ENCODE measurements at places on chromosomes 3 and 15.

- no peak for DNase-seq
Observed at GRCh38 chr3:73497646-73498406, 126.9 kb downstream of the PDZRN3 start.

DNA sequence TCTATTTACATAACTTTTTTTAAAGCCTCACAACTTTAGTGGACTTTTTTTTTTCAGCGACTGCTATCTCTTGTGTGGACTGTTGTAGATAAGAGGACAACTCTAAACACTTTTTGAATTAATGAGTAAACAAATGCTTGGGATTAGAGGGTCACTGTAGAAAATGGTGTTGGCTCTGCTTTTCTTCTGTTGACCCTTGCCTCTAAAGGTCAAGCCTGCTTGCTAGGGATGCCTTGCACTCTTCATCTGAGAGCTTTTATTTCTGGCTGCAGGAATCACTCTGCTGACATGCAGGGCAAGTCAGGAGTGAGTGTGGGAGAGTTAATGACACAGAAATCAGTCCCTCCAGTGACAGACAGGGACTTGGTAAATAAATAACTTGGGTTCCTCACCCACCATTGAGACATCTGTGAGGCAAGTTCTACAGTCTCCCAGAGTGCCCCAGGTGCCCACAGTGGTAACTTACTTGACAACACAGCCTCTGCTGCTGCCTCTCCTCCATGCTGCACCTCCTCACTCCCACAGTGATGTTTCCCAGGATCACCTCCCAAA, 390.1 kb downstream of the IL20RB start:
- DNase-seq = no peak

GRCh38 chr3:119085070-119085439, 50.4 kb upstream of the IGSF11 start:
- DNase-seq = no peak

- DNase-seq = no peak
Observed at GRCh38 chr3:72549761-72550581, 298.3 kb downstream of the SHQ1 start.

DNA sequence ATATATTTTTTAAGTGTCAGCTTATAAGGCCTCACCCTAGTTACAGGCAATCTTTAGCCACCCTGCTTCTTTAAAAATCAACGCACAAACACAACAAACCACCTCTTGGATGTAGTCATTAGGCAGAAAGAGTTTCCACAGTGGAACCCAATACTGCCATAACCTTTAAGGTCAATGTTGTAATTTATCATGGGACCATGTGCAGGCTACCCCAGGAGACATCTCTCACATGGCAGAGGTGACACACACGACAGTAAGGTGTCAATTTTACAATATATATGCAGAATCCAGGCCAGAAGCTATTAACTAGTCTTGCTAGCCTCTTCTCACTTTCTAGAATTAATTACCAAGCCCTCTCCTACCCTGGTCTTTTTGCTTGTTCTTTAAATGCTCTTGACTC, 336.5 kb downstream of the MAGI1 start:
- DNase-seq = no peak

GRCh38 chr3:134251731-134252391, 1.2 kb upstream of the RYK start:
- no peak for DNase-seq

- DNase-seq = no peak
Observed at GRCh38 chr3:99934975-99935797, 117.5 kb downstream of the CMSS1 start.

- DNase-seq = no peak
Observed at GRCh38 chr15:95401587-95401986, 928.9 kb upstream of the NR2F2 start.

DNA sequence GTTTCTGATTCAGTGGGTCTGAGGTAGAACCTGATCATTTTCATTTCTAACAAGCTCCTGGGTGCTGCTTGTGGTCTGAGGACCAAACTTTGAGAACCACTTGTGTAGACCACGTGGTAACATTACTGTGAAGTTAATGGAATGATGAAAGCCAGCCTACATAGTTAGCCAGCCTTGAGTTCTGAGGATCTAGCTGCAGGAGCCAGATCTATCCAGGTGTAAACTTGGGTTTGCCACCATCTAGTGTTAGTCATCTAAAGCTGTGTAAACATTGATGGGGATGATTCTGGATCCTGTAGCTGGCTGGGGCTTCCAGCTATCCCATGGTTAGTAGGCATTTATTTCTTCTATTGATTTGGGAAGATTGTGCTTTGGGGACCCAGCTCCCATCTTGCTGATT, 170.0 kb downstream of the TMEM108 start:
- DNase-seq = no peak

- DNase-seq = no peak
Observed at GRCh38 chr3:126872701-126873342, 110.1 kb upstream of the PLXNA1 start.

DNA sequence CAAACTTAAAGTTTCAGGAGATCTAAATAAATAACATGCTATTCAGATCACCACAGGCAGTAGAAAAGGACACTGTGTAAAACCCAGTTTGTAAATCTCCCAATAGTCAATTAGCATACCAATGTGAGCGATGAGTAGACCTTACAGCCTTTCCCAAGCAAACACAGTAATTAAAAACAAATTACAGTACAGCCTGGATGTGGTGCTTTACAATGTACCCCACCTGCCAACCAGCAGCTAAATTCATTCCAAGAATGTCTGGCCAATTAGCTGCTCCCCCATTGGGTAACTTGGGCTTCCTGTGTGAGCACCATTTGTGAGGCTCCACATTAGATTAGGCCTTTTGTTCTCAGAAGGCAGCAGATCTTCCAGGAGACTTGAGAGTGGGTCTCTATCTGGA, 635.0 kb downstream of the TBL1XR1 start:
- no peak for DNase-seq

DNA sequence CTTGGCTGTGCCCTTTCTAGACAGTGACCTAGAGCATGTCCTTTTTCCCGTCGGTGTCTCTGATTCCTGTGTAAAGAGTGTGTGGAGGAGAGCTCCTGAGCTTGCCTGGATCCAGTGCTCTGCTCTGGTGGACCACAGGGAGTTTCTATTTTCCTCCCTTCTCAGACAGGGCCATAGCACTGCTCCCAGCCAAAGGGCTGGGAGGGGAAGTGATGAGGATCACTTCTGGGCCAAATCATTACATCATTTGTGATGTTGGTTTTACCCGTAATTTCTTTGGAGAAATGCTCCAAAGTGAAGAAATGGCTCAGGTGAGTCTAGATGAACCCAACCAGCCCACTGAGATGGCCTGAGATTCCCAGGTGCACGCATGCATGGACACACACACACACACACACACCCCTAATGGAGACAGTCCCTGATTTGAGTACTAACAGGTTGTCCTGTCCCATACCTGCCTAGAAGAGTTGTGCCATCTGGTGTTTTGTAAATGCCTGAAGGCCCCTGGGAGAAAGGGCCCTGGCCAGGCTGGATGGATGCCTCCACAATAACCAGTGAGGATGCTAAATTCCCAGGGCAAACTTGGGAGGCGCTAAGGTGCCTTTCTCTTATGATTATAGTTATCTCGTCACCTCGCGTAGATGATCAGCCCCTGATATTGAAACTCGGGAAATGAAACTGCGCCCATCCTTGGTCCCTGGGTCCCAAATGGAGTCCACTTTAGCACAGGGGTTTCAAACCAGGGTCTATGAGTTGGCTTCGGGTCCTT, 86.9 kb downstream of the ASB7 start:
- DNase-seq = no peak

- no peak for DNase-seq
Observed at GRCh38 chr3:6262010-6262409, 598.9 kb upstream of the GRM7 start.

DNA sequence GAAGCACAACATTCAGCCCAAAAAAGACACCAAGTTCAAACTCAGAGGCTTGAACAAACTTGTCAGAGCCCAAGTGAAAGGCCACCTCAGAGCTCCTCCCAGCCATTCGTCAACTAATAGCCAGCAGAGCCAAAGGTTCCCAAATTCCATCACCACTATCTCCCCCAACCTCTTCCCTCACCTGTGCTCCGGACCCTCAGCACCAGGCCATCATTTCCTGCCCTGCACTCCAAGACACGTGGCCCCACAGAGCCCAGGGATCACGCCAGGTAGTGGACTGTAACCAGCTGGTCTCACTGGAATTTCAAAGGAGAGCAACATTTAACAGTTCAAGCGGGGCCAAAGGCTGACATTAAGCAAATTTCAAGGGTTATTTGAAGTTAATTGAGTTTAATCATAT, 245.2 kb upstream of the IGF1R start:
- DNase-seq = no peak

- DNase-seq = no peak
Observed at GRCh38 chr3:190865828-190866227, 3.3 kb upstream of the GMNC start.

GRCh38 chr3:87900061-87900460, 158.7 kb downstream of the CGGBP1 start:
- DNase-seq = no peak

DNA sequence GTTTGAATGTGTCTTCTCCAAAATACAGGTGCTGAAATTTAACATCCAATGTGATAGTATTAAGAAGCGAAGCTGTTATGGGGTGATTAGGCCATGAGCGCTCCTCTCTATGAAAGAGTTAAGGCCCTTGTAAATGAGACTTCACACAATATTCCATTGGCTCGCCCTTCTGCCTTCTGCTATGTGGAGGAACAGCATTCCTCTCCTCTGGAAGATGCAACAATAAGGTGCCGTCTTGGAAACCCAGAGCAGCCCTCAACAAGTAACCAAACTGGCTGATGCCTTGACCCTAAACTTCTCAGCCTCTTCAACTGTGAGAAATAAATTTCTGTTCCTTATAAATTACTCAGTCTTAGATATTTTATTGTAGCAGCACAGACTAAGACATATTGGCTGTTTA, 874.6 kb downstream of the ROBO1 start:
- DNase-seq = no peak

GRCh38 chr15:83833569-83833968, 179.6 kb downstream of the ADAMTSL3 start:
- DNase-seq = no peak

- no peak for DNase-seq
Observed at GRCh38 chr15:61049934-61050333, 179.2 kb downstream of the RORA start.

- DNase-seq = no peak
Observed at GRCh38 chr15:35444557-35445204, 101.3 kb downstream of the DPH6 start.

GRCh38 chr15:84812842-84813241, 4.3 kb upstream of the ALPK3 start:
- no peak for DNase-seq

- DNase-seq = no peak
Observed at GRCh38 chr15:69272139-69272538, 26.6 kb upstream of the PAQR5 start.

- no peak for DNase-seq
Observed at GRCh38 chr3:193641440-193641775, 48.4 kb downstream of the OPA1 start.

DNA sequence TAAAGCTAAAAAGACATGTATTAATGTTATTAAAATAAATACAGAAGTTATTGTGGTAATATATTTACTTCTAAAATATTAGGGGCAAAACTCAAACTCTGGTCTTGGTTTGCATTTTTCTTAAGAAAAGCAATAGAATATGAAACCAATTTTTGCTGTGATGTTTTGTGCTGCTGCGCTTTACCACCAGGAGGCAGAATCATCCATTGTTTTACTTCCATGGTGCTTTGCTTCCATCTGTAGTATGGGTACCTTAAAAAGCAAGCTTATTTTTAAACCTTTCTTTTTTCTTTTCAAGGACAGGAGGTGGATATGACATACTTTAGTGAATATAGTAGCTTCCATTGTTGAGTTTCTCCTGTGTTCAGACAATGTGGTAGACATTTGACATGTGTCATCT, 46.6 kb upstream of the MRPL3 start:
- DNase-seq = no peak

GRCh38 chr3:122857019-122857418, 62.1 kb downstream of the SLC49A4 start:
- DNase-seq = no peak

DNA sequence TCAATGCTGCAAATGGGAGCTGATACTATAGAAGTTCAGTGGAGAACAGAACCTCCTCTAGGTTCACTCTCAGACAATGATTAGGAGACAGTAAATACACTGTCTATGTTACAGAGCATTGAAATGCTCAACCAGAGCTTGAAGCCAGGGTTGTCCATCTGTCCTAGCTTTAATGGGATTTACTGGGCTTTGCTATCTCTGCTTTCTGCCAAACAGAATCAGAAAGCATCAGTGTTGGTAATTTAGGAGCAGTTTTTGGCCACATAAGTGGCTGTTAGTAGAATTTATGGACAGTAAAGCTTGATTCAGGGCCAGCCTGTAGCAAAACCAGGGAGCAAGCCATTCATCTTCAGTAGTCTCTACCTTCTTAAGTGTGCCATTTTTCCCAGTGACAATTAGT, 396.3 kb downstream of the LSAMP start:
- DNase-seq = no peak

GRCh38 chr3:53238051-53238850, 17.6 kb downstream of the TKT start:
- no peak for DNase-seq

DNA sequence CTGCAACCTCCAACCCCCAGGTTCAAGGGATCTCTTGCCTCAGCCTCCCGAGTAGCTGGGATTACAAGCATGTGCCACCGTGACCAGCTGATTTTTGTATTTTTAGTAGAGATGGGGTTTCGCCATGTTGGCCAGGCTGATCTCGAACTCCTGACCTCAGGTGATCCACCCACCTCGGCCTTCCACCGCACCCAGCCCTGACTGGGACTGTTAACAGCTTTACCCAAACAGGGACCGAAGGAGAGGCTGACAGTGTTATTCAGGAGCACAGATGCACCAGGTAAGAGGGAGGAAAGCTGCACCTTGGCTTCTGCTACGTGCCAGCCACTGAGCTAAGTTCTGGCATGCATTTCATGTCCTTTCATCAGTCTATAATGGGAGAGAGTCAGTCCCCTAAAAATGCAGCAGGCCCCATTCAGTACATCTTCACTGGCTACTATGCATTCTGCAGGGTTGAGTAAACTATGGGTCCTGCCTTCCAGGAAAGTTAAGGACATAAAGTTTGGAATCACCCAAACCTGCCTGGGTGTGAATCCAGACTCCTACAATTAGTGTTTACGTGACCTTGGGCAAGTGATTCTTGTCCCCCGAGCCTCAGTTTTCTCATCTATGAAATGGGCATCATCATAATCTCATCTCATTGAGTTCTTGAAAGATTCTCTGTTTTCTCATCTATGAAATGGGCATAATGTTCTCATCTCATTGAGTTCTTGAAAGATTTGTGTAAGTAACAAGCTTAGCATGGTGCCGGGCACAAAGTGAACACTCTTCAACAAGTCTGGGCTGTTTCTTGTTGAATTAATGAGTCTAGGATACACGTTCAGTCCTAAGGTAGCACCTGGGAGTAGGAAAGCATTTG, 82.2 kb downstream of the CPN2 start:
- no peak for DNase-seq

GRCh38 chr15:29115093-29115991, 154.3 kb downstream of the NSMCE3 start:
- no peak for DNase-seq

- no peak for DNase-seq
Observed at GRCh38 chr3:109687626-109688025, 350.3 kb upstream of the DPPA4 start.
